HL-60 (cell line): ENCODE measurements at places on chromosomes 3 and 15.

DNA sequence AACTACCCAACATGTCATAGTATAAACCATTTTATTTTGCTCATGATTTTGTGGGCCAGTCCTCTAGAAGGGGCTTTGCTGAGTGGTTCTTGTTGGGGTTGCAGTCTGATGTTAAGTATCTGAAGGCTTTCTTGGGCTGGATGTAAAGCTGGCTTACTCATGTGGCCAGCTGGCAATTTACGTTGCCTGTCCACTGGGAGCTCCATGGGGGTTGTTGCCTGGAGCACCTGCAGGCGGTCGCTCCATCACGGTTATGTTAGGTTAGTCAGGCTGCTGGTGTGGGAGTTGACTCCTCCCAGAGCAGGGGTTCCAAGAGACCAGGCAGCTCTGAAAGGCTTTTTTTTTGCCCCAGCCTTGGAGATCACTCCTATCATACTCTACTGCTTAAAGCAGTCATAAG lies 98.1 kb downstream of the NR1D2 start:
- no peak for DNase-seq

- no peak for DNase-seq
Measured at GRCh38 chr15:60152386-60152785, 148.3 kb downstream of the FOXB1 start.

GRCh38 chr3:42750834-42751233 lies 22.2 kb downstream of the CCDC13 start:
- no peak for DNase-seq

GRCh38 chr3:71304684-71305083 lies 278.8 kb downstream of the FOXP1 start:
- DNase-seq, result no peak

GRCh38 chr3:54198556-54198955 lies 76.2 kb downstream of the CACNA2D3 start:
- no peak for DNase-seq

- peak; percentile 57 for DNase-seq
Measured at GRCh38 chr15:74053941-74054529, 28.3 kb downstream of the GOLGA6A start.

DNA sequence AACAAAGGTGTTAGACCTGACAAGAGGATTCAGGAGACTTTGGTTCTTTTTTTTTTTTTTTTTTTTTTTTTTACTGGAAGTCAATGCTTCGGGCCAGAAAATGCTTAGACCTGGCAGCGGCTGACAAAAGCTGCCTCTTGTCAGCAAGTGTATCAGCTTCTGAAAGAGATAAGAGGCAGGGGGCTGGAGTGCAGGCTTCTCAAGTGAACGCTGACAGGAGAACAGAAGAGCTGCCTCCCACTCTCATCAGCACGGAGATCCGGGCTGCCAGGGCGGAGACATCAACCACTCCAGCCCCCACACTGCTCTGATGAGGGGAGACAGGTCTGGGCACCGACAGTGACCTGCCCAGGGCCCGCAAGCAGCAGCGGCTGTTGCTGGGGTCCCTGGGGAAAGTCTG lies 9.4 kb upstream of the SCN5A start:
- no peak for DNase-seq

DNA sequence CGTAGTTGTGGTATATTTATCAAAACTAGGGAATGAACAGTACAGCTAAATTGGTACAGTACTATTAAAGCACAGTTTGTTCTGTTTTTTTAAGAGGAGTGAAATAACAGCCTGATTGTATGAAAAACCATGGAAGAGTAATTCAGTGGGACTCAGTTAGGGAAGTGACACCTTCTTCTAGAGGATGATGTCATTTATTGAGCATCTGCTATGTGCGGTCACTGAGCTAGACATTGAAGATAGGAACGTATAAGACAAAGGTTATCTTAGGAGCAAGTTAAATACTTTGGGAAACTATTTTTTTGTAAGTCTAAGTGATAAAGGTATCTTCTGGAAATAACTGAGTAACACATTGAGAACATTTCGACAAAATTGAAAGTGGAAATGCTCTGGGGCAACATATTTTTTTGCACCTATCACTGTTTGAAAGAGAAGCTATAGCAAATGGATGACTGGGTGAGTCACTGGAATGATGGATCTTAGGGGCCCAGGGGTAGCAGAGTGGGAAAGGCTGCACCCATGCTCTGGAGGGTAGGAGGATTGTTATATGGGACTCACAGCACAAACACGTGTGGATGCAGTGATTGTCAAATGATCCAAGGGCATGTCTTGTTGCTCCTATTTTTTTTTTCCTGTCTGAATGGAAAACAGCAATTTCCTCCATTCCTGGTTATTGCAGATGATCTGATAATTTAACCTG lies 43.0 kb downstream of the OXNAD1 start:
- no peak for DNase-seq

DNA sequence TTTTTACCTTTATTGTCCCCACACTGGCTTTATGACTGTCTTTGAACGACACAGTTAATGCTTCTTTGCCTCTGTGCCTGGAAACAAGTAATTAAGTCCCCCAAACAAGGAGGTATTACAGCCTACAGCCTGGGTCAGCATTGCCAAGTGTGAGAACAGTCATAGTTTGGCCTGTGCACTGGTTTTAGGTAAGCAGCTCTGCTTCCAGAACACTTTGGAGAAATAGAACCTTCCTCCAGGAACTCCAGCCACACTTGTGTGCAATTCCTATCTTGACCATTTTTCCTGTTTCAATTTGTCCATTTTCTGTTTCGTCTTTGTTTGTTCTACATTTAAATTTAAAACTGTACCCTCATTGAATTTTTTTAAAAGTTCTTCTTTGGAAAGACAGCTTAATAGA lies 568.2 kb downstream of the TUSC7 start:
- DNase-seq, result no peak

DNA sequence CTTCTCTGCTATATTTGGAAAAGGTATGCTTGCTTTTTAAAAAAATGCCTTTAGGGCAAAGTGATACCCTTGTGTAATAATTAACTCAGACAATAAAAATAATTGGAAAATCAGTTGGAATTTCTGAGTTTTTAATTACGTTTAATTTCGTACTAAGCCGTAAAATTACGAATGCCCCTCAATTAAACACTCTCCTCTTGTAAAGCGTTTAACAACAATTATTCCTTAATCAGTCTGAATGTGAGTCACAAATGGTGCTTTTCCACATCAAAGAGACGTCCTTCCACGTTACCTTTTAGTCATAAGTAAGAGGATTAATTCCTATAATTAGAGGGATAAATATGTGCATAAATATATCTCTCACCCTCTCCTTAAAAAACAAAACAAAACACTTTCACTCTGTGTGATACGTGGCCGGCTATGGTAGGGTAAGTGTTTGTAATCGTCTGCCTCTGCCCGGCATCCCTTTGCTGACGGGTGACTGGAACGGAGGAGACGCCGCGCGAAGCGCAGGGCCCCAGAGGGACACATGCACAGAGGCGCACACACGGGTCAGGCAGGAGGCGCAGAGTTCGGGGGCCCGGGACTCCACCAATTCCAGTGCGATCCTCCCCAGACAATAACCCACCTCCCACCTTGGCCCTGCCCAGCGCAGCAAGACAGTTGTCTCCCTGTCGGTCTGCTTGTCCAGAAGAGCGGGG lies 9.7 kb upstream of the MEIS2 start:
- DNase-seq, result no peak

GRCh38 chr3:18370672-18371071 lies 54.5 kb downstream of the SATB1 start:
- no peak for DNase-seq

DNA sequence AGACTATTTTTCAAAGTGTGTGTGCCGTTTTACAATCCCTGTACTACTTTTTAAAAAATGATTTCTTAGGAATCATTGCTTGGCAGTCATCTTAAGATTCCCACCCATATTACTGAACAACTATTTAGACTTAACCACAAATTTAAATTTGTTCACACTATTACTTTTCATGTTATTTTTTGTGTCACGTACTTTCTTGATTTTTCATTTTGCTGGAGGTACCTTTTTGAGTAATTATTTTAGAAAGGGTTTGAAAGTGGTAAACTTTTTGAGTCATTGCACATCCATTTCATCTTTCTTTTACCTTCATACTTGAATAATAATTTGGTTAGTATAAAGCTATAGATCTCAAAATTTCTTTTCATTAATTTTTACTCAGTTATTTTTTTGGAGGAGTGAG lies 16.9 kb downstream of the CMTM8 start:
- DNase-seq, result no peak

GRCh38 chr3:113058188-113058587 lies 67.4 kb downstream of the GTPBP8 start:
- no peak for DNase-seq

DNA sequence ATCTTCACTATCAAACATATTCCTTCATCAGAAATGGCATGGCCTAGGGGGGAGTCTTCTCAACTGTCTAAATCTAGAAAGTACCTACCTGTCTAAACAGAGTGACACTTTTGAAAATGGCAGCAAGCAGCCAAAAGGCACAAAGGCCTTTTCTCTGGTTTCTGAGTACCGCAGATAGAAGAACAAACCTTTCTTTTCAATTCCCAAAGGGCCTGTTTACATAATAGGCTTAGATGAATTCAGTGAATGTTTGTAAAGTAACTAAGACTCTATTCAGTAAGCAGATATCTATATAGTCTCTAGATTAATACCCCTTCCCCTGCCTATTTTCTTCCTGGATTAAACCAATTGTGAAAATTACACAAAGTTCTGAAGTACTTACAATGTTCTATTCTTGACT lies 7.1 kb downstream of the MYEF2 start:
- no peak for DNase-seq

DNA sequence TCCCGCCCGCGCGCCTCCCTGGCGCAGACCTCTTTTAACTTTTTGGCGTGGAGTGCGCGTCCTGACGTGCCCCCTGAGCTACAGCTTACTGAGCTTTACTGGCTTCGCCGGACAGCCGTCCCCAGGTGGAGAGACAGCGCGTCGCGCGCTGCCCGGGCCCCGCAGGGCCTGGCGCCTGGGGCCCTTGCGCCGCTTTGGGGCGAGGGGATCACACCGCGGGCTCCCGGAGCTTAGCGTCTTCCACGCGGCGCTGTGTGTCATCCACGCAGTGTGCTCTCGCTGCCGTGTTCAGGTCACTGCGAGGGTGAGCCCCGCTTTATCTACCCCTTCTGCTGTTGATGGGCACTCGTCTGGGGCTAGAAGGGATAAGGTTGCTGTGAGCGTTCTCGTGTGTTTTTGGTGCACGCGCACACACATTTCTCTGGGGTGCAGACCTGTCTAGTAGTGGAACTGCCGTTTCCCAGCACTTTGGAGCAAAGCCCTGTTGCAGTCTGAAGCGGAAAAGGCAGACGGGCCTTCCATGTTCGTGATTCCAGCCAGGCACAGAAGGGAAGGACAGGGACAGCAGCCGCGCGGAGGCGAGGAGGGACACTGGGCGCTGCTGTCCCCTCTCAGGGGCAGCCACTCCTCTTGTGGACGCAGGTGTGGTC lies 33.1 kb upstream of the ALDH1L1 start:
- no peak for DNase-seq

DNA sequence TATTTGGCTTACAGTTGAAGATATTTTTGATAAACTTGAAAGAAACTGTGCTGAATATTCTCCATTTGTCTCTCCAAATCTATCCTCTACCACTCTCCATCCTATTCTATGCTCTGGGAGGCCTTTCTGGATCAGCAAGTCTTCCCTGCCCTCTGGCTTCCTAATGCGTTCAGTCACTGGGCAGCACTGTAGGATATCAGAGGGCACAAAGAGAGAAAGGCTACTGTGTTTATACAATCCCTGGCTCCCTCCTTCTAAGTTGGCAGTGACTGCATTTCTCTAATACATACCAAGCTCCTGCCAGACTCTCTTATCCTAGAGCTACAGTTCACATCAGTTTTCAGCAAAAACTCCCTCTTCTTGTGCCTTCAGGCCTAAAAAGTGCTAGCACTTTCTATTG lies 102.1 kb upstream of the FHIT start:
- no peak for DNase-seq

DNA sequence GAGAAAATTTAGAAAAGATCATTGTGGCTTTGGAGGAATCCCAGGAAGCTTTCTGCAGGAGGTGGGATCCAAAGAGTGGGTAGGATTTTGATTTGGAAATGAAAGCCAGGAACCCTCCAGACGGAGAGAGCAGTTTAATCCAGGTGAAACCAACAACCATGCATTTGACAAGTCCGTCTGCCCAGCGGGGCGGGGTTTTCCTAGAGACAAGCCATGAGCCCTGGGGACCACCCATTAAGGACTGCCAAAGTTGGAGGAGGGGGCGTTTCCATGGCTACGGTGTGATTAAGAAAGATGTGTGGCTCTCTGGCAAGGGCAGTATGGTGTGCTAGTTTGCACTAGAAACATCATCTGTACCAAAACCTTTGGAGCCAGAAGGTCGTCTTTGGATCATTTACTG lies 53.4 kb downstream of the SRGAP3 start:
- no peak for DNase-seq

GRCh38 chr3:181344331-181344730 lies 354.8 kb upstream of the DNAJC19 start:
- no peak for DNase-seq

DNA sequence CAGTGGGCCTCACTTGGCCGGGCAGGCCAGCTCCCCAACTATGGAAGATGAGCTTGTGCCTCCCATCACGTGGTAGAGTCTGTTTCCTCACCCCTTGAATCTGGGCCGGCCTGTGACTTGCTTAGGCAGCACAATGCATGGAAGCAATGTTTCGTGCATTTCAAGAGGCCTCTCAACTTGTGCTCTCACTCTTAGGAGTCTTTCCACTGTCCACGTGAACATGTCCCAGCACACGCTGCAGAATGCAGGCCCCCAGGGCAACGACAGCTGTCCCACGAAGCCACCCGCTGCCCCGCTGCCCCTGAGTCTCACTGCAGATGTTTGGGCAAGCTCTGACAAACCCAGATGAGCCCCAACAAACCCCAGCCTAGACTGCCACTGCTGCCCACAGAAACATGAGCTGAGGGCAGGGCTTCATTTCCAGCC lies 27.2 kb upstream of the SLC41A3 start:
- no peak for DNase-seq

- DNase-seq, result no peak
Measured at GRCh38 chr3:97815149-97815917, 6.5 kb upstream of the CRYBG3 start.

DNA sequence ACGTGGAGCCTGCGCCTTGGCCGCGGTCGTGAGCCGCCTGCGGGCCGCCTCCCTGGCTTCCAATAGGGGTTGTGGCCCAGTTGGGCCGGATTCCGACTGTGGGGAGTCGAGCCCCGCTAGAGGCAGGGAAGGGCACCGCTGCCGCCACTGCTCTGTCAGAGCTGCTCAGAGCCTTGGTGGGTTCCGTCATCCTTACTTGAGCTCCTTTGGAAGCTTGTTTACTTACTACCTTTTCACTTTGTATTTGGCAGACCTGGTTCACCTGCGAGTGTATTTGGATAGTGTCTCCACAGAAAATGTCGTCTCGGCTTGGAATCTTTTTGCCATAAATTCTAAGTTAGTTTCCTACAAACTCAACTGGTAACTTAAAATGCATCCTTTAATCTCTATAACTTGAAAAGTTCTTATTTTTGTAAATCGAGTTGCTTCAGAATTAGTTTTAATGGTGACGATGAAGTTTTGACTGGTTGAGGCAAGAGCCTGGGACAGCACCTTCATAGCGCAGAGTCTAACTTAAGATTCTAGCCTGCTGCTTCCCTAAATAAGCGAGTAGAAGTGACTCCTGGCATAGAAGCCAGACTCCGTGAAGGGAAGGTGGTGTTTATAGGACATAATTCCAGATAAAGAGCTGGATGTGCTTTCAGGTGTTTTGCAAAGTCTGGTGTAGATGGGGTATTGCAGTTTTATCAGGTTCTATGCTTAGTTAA lies 800 bp downstream of the DAG1 start:
- DNase-seq, result peak; percentile 11
